ENCODE measurements at places on chromosomes 16 and 17.

DNA sequence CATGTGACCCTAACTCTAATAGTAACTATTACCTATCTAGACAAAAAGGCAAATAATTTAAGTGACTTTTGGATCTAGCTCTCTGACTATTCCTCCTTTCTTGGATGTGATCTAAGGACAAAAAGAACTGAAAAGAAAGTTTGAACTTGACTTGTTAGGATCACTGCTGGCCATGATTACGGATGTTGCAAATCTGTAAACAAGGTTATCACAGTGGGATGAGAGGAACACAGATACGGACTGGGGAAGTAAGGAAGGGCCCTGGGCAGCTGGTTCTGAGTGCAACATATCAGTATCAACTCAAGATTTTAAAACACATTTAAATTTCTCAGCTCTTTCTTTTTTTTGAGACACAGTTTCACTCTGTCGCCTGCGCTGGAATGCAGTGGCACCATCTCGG, 78.7 kb downstream of the MRM3 start:
- no peak for DNase-seq

GRCh38 chr16:77221482-77221881, 22.3 kb downstream of the SYCE1L start:
- no peak for DNase-seq

DNA sequence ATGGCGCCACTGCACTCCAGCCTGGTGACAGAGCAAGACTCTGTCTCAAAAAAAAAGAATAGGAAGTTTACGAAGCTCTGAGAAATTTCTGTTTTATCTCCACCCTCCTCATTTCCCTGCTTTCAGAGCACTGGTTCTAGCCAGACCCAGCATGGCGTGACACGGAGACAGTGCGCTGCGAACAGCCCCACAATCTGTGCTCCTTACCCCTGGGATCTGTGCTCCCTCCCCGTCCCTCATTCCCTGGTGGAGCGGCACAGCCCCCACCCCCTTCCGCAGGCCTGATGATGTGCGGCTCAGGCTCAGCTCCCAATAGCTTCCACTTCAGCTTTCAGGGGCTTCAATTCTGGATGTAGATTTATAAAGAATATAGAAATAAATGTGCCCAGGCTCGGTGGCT, 56.1 kb upstream of the ENDOV start:
- DNase-seq: no peak

DNA sequence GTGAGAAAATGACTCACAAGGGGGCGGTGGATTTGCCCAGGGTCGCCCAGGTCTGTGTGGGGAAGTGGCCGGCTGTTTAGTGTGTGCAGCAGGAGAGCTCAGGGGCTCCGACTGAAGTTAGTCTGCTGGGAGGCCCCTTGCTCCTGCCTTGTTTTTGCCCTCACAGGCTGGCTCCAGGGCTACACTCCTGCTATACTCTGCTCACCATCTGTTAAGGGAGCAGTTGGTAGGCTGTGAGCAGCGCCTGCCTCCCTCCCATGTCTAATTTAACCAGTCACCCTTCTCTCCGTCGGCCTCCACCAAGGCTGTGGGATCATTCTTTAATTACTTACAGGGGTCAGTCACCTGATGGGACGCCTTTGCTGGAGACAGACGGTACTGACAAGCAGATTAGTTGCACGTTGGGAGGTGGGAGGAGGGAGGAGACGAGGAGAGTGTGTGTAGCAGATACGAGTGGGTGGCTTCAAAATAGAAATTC, 35.5 kb downstream of the KSR1 start:
- DNase-seq: no peak

- DNase-seq: peak; percentile 78
Observed at GRCh38 chr16:23826528-23827045, 9.2 kb upstream of the PRKCB start.

DNA sequence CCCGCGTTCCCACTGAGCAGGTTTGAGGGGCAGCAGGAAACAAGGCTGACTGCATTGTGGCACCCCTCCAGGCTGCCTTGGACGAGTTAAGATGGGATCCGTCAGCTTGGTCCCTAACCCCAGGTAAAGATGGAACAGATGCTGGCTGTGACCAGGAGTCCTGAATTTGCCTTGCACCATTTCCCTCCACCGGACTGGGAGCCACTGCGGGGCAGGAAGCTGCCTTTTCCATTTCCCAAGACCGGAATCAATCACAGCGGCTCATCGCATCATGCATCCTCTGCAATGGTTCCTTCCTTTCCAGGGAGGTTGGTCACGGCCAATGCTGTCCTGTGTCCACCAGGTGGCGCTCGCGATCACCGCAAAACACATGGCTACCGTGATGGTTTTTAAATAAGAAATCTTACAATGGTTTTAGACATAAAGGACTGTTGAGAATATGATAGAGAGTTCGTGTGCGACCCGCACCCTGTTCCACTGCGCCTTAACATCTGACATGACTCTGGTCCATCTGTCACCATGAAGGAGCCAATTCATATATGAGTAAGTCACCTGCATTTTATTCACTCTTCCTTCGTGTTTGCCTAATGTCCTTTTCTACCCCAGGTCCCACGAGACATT, 6.8 kb upstream of the MEAK7 start:
- DNase-seq: peak; percentile 73

DNA sequence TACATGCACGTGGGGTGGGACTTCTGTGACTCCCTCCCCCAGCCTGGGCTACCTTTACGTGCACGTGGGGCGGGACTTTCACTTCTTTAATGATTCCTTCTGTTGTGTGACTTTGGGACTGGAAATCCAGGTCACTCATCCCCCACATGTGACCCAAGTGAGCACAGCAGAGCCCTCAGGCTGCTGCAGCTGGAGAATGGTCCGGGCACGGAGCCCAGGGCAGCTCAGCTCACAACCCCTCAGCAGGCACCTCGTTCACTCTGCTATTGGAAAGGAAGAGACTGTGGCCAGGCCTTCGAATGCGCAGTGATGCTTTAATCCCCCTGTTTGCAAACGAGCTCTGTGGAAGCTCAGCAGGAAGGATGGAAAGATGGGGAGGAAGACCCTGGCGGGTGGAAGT, 14.7 kb downstream of the DBNDD1 start:
- no peak for DNase-seq

- DNase-seq: no peak
Observed at GRCh38 chr17:76700270-76700616, 10.5 kb downstream of the MXRA7 start.

GRCh38 chr17:4130715-4131114, 12.1 kb downstream of the ZZEF1 start:
- DNase-seq: peak; percentile 97

- DNase-seq: no peak
Observed at GRCh38 chr16:3938843-3939624, 58.5 kb upstream of the CREBBP start.

DNA sequence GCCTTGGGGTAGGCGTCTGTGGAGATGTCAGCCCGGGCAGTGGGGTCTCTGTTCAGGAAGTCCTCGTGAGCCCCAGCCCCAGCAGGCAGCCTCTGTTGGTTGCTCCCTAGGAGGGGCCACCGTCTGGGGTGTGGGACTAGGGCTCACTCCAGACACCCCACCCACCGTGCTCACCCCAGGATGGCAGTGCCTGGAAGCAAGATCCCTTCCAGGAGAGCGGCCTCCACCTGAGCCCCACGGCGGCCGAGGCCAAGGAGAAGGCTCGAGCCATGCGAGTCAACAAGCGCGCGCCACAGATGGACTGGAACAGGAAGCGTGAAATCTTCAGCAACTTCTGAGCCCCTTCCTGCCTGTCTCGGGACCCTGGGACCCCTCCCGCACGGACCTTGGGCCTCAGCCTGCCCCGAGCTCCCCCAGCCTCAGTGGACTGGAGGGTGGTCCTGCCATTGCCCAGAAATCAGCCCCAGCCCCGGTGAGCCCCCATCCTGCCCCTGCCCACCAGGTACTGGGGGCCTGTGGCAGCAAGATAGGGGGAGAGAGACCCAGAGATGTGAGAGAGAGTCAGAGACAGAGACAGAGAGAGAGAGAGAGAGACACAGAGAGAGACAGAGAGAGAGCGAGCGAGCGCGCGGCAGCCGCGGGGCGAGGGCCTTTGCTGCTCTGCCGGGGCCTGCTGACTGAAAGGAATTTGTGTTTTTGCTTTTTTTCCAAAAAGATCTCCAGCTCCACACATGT, 9.8 kb downstream of the NTHL1 start:
- no peak for DNase-seq

DNA sequence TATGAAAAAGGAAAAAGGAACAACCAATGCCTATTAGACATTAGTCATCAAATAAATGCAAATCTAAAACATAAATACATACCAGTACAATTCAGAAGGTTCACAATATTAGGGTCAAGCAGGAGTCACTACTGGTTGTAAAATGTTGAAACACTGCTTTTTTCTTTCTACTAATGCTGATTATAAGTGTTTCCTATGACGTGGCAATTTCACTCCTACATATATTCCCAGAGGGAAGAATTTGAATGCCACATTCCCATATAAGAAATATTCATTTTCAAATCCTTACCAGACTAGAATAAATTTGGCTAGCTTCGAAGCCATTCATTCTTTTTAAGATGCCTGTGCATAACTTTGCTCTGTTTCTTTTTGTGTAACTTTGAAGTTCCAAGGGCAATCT, 2.6 kb upstream of the KRTAP9-2 start:
- DNase-seq: no peak

GRCh38 chr17:19281161-19281560, 44.0 kb downstream of the EPN2 start:
- DNase-seq: no peak

GRCh38 chr16:55469821-55470532, 9.0 kb upstream of the MMP2 start:
- no peak for DNase-seq

DNA sequence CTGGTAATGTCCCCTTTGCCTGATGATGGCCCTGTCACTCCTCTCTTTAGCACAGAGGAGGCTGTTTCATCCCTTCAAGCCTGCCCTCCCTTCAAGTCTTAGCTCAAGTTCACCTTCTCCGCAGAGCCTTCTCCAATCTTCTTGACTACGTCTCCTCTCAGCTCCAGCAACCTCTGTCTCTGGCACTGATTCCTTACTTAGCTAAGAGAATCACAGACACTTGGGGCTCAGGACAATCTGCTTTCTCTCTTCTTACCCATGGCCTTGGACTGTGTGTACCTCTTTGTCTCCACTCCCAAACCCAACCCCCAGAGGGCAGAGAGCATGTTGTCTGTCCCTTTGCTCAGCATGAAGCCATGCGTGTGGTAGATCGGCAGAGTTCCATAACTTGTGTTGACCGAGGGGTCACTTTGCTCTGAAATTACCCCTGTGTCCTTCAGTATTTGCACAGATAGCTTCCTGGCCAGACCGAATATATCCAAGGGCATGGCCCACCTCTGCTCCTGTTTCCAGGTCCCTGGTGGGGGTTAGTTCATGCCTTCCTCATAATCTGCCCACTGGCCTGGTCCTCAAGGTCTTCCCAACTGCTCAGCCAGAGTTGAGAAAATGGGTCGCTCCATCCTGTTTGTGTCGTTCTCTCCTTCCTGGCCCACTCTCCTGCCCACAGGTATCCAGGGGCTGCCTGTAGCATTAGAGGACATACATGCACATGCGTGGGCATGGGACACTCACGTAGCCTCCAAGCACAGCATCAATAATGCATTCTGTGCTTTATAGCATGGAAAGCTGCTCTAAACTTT, 41.6 kb downstream of the MAPT start:
- DNase-seq: no peak

GRCh38 chr17:44247876-44248736, 19.8 kb downstream of the SLC4A1 start:
- no peak for DNase-seq

DNA sequence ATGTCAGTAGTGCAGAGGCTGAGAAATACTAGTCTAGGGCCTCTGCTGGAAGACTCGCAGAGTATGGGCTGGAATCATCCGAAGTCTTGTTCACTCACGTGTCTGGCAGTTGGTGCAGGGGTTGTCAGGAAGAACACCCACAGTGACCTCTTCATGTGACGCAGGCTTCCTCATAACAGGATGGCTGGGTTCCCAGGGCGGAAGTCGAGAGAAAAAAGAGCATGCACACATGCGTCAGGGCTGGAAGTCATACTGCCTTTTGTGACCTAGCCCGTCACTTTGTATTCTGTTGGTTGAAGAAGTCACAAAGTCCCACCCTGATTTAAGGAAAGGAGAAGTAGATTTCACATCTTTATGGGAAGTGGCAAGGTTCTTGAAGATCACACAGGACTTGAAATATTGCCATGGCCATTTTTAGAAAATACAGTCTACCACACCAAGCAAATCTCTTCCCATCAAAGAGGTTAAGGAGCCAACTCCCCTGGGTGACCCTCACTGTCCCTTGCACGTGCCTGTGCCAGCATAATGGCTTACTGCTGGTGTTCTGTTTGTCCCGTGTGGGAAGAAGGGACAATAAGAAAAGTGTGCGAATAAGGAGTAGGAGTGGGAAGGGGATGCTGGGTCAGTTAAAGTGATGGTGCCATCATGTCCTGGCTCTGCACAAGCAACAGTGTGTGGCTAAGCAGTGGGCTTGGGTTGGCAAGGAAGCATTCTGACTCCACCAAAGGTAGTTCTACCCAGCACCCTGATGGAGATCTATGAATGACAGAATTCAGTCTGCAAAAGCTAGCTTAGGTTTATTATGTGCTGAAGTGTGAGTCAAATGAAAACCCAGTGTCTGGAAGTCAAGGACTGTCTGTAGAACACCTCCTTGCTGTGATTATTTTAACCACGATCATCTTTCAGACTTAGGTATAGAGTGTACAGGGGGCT, 28.1 kb downstream of the HEATR3 start:
- DNase-seq: peak; percentile 99

DNA sequence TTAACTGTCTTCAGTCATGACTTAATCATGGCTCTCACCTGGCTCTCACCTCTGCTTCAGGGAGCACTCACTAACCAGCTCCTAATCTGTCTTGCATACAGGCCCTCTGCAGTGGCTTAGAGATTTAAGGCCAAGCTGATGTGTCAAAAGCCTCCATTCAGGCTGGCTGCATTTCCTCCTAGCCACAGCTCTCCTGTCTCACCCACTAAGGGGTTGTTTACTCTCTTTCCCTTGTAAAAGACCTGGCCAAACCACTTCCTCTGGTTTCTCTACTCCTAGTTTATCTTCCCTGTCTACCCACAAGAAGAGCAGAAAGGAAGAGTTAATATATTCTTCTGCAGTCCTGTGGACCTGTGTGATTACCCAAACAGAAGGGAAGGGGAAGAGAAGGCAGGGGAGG, 9.3 kb upstream of the ASIC2 start:
- no peak for DNase-seq

- peak; percentile 8 for DNase-seq
Observed at GRCh38 chr16:47779201-47780016, 318.3 kb downstream of the PHKB start.

- no peak for DNase-seq
Observed at GRCh38 chr16:10599626-10600025, 19.2 kb upstream of the EMP2 start.

- DNase-seq: no peak
Observed at GRCh38 chr16:2420035-2420434, 9.2 kb upstream of the CCNF start.

All from MV-4-11 (cell line).